ENCODE measurements at places on chromosomes 3 and 15.

GRCh38 chr3:46693038-46693891, at the start of gene ALS2CL:
Gene ALS2CL (minus strand): TSS chr3:46693679. CDS start chr3:46689440, 4,239 bp downstream.
- no peak for DNase-seq

DNA sequence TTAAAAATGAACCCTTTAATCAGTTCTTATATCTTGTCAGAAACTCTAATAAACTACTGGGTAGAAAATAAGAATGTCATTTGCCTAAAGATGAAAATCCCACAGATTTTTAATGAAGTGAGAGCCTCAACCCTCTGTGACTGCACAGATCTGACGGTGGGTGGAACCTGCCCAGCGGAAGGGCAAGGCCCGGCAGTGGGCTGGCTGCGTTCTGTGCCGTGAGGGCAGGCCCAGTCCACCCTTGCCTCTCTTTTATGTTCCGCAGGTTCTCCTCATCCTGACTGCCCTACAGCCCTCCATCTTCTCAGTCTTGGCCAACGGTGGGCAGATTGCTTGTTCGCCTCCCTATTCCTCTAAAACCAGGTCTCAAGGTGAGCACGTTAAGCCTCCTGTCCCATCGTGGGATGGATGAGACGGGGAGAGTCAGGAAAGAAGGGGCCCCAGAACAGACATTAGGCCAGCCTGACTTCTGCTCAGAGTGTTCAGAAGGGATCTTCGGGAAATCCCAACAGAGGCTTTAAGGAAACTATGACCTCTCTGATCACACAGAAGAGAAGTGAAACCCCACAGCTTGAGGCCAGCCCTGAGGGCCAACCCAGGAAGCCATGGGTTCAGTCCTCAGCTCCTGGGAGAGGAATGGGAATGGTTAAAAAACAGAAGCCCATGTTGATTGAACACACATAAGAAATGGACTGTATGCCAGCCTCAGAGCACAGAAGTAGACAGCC, 16.0 kb downstream of the SLC51A start:
- DNase-seq: no peak

- DNase-seq: no peak
Observed at GRCh38 chr3:38640661-38641452, 8.6 kb downstream of the SCN5A start.

DNA sequence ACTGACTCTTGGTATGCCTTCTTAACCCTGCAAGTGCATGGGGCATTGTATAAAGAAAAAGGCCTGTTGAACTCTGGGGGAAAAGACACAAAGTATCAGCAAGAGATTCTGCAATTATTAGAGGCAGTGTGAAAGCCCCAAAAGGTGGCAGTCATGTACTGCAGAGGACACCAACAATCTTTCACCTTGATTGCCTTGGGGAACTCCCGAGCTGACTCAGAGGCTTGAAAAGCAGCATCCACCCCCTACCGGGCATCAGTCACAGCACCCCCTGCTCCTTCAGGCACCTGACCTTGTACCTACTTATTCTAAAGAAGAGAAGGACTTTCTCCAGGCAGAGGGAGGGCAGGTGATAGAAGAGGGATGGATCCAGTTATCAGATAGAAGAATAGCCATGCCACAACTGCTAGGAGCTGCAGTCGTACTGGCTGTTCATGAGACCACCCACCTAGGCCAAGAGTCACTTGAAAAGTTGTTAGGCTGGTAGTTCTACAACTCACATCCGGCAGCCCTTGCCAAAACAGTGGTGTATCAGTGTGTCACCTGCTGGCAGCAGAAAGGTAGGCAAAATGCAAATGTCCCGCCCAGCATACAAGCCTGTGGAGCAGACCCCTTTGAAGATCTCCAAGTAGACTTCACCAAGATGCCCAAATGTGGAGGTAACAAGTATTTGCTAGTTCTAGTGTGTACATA, 241.6 kb upstream of the CNTN6 start:
- no peak for DNase-seq

GRCh38 chr3:141051443-141052200, 475 bp downstream of the SPSB4 start:
- DNase-seq: no peak

DNA sequence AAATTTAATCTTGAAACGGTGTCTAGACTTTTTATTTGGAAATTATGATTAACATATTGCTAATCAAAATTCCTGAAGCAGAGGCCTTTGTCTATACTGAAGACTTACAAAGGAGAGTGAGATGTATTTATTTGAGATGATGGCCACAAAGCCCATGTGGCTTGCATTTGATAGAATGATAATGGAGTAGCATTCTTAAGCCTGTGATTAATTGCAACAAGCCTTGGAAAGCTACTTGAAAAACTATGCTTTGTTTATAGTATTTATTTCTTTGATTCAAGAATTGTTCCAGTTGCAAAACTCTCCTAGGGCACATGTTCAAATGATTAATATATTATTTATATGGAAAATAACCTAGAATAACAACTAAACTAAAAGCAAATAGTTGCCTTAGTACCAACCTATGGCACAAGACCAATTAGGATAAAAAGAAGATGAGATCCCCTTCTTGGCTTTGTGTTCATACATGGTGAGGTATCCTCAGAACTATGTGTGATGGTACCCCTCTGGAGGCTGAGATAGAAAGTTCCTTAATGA, 244.1 kb upstream of the TBL1XR1 start:
- no peak for DNase-seq

DNA sequence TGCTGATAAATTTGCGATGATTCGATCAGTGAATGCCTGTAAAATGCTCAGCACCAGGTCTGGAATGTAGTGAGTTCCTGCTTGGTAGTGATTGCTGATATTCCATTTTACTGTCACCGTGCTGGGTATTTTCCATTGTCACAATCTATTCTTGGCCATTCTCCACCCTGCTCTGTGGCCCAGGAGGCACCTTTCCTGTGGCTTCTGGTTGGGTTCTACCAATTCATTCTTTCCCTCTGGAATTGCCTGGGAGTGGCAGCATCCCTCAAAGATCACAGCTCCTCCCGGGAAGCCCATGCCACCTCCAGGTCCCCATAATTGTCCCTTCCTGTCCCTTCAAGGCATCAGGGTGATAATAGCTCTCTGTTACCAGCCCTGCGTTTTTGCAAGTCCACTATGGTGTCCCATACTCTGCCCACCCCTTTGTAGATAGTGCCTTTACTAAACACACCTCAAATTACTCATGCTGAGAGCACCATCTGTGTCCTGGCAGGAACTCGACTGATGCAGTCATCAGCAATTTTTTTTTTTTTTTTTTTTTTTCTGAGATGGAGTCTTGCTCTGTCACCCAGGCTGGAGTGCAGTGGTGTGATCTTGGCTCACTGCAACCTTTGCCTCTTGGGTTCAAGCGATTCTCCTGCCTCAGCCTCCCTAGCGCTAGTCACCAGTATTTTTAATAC, 177.8 kb upstream of the PROK2 start:
- DNase-seq: no peak

- no peak for DNase-seq
Observed at GRCh38 chr3:16079519-16079918, 95.0 kb upstream of the GALNT15 start.

DNA sequence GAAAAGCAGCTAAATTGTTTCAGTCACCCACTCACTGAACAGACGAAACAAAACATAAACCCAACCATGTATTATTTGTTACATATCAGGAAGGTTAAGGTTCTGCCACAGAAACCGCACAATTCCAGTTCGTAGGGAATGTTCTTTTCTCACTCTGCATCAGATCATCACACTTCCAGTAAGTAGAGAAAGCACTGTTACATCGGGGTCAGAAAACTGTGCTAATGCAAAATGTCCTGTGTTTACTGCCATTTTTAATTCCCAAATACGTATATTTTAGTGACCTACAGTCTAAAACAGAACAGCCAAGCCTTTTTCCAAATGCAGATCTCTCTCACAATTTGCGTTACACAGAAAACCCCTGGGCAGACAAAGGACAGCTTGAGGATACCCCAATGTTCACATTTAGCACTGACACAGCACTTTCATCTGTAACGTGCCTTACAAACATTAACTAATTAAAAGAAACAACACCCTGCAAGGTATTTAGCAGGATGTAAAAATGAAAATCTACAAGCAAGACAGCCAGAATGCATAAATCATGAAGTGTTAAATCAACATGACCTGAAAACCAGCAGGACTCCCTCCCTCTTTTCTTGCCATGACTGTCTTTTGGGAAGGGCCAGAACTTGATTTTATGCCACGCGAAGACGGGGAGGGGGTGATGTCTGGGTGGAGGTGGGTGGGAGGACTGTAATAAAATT, 34.8 kb upstream of the SKIL start:
- DNase-seq: no peak

GRCh38 chr15:101652786-101653430, 727 bp upstream of the TM2D3 start:
- DNase-seq: peak; percentile 20

DNA sequence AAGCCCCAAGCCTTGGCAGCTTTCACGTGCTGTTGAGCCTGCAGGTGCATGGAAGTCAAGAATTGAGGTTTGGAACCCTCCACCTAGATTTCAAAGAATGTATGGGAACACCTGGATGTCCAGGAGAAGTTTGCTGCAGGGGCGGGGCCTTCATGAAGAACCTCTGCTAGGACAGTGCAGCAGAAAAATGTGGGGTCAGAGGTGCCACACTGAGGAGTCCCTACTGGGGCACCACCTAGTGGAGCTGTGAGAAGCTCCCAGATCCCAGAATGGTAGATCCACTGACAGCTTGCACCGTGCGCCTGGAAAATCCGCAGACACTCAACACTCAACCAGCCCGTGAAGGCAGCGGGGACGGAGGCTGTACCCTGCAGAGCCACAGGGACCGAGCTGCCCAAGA, 201.6 kb downstream of the OCA2 start:
- no peak for DNase-seq

- DNase-seq: no peak
Observed at GRCh38 chr15:52727815-52728214, 48.6 kb upstream of the ATOSA start.

- no peak for DNase-seq
Observed at GRCh38 chr3:8739757-8740504, 6.3 kb downstream of the CAV3 start.

DNA sequence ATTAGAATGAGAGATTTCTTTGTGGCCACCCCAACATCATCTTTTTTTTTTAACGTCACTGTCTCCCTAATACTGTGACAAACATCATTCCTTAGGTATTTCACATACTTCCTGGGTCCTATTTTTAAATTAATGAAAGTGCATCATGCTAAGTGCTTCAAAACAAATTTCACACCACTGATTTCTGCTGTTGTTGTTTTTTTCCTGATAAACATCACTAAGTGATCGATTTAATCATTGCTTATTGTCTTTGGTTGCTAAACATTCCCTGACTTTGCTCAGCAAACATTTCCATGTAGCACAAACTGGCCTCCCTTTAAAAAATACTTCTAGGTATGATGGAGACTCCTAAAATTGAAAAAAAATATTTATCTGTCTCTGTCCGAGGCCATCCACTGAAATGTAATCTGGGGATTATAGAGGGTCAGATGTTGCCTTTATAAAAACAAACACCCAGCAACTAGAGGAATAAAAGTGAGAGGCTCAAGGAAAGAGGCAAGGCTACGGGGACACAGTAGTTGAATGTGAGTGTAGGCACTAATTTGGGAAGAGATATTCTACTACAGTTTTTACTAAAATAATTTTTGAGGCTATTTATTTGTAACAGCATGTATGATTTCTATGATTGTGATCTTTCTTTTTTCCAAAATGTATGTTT, 20.5 kb upstream of the LMOD3 start:
- no peak for DNase-seq

GRCh38 chr3:3145831-3146230, 19.1 kb downstream of the TRNT1 start:
- no peak for DNase-seq

- no peak for DNase-seq
Observed at GRCh38 chr3:151859233-151859673, 14.2 kb upstream of the SUCNR1 start.

DNA sequence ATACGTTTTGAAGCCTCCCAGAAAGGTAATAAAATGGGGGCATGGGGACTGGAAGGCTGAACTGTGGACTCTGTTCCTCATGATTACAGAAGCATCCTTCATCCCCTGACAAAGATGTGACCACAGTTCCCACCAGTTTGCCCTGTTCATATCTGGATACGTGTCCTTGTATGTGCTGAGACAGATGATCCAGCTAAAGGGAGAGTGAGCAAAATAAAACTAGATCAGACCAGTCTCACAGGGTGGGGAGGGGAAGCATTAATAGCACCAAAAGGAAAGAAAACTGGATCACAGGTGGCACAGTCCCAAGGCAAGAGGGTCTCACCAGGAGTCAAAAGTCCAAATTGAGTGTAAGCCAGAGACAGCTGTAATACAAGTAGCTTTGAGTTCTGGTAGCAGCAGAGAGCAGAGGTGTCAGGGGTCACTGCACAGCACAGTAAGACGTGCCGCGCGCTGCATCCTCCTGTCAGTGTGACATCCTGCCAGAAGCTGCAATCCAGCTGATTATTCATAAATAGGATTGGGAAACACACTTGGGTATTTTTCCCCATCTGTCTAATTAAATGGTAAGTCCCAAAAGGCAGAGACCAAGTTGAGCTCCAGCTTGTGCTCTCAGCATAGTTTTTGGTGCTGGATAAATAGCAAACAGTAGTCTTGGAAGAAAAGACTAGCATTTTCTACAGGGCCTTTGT, 560.0 kb upstream of the CFAP20DC start:
- DNase-seq: no peak

DNA sequence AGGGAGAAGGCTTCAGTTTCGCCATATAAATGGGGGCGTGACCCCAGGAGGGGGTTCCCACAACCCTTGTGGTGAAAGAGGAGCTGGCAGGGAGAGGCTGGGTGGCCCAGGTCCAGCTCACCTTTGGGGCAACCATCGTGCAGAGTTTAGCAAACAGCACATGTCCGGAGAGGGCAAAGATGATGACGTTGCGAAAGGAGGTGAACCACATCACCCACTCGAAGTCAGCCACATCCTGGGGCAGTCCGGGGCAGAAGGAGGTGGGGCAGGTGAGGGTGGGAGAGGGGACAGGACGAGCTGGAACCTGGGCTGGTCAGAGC, 3.7 kb downstream of the HHATL start:
- no peak for DNase-seq

Data from AML-193 (cell line).